HS-5 (cell line): ENCODE measurements at places on chromosomes 12 and 14.

DNA sequence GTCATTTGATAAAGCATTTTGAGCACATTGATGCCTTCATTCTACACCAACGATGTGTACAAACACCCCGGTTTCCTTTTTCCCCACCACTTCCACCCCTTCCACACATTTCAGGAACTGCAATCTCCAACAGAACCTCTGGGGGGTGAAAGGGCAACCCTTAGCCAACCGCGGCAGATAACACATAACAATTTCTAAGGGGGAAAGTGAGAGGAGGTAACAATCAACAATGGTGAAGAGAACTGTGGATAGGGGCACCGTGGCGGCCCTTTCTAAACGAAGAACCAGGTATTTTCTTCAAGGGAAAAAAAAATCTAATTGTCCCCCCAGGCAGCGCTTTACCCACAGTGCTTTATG lies 1.1 kb downstream of the KITLG start:
- DNase-seq, result no peak

DNA sequence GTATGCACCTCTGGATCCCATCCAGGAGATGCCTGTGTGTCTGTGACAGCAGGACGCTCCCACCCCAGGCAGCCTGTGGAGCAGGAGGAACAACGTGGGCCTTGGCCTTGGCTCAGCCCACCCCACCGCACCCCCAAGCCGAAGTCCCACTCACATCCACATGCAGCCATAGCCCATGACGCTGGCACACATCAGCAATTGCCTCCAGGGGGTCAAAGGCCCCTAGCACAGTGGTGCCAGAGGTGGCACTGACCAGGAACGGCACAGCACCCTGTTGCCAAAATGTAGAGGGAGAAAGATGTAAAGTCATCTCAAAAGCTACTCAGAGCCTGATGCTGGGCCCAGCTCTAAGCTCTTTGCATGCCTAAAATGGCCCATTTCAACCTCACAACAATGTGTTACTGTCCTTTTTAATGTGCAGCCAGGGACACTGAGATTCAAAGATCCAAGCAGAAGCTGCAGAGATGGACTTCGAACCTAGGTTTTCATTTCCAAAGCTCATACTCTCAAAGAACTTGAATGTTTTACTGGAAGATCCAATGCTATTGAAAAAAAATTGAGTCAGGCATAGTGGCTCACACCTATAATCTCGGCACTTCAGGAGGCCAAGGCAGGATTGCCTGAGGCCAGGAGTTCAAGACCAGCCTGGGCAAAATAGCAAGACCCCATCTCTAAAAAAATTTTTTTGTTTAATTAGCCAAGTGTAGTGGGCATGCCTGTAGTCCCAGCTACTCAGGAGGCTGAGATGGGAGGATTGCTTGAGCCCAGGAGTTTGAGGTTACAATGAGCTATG lies 19.2 kb upstream of the ZNF740 start:
- DNase-seq, result no peak

DNA sequence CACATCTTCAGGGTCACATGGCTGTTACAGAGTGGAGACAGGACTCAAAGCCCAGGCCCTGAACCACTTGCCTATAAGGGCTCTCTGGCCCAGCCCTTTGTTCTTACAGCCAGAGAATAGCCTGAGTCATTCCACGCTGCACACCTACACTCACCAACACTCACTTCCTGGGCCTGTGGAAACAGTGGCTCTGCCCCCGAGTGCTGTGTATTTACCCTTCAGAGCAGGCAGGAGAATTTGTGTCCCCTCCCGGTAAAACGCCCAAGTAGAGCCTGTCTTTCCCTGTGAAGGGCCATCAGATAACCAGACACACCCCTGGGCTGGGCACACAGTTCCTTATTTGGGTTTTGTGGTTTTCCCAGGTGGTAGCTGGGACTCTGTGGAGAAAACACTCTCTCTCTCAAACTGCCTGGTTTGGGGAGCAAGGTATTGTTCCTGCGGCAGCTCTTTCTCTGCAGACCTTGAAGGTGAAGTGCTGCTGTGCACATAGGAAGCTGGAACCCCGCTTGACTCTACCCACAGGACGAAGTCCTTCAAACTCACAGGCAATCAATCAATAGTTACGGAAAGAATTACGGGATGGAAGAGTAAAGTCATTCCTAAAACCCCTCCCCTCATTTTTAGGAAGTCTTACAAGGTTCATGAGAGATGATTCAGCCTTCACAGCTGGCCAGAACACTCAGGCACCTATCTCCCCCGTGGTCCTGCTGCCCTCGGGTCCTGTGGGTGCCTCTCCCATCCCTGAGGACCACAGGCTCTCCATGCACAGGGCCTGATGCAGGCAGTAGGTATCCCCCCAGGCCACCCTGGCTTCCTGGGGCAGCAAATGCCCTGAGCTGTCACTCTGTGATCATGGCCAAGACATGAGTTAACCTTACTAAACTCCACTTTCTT lies 20.3 kb downstream of the FIGNL2 start:
- no peak for DNase-seq

DNA sequence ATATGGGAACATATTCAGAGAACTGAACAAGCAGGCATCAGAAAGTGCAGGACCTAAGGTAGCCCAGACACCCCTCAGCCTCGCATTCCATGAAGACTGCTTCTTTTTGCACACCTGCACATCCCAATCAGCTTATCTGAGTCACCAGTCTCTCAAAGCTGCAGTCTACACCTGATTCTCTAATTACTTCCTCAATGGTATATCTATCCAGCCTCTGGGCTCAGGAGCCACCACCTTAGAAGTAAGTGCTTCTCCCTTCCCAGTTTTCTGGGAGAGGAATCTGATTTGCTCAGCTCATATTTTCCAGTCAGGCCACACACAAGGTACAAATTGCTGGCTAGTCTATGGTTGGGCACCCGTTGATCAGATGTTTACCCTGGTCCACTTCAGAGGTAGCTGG lies 21.7 kb downstream of the TC2N start:
- DNase-seq, result no peak

GRCh38 chr12:47965581-47965980 lies 2.2 kb downstream of the TMEM106C start:
- no peak for DNase-seq

DNA sequence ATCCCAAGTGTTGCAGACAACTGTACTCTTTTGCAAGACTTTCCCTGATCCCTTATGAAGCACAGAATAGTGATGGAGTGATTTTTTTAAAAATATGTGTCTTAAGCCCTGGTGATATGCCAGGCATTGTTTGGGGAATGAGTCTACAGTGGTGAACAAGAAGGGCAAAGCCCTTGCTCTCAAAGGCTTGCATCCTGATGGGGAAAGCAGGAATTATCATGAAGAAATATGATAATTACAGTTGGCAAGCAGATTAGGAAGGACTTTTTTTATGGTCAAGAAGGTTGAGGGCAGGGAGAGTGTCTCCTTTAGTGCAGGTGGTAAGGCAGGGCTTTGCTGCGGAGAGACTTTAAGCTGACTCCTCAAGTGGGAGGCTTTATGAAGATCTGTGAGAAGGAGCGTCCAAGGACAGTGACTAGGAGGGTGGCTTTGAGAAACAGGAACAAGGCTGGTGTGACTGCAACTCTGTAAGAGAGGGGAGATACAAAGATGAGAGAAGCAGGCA lies 100.2 kb downstream of the SYNE2 start:
- DNase-seq, result peak; percentile 10

DNA sequence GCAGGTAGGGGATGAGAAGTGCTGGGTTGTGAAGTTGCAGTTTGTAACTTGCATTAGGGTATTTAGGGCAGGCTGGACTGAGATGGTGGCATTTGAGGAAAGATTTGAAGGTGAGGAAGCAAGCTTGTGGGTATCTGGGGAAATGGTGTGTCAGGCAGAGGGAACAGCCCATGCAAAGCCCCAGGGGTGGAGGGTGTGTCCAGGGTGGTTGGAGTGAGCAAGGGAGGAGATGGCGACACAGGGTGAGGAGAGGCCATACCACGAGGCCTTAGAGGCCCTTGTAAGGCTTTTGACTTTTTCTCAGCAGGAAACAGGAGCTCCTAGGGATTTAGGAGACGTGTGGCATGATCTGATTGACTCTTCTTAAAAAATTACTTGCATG lies 136.9 kb downstream of the NUAK1 start:
- no peak for DNase-seq

DNA sequence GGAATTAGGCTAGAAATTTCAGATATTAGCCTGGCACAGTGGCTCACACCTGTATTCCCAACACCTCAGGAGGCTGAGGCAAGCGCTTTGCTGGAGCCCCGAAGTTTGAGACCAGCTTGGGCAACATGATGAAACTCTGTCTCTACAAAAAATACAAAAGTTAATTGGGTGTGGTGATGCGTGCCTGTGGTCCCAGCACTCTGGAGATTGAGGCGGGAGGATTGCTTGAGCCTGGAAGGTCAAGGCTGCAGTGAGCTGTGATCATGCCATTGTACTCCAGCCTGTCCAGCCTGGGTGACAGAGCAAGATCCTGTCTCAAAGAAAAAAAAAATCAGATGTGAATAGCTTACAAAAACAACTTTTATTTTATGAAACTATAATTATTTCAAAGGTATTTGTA lies 15.1 kb downstream of the FRMD6 start:
- DNase-seq, result no peak

DNA sequence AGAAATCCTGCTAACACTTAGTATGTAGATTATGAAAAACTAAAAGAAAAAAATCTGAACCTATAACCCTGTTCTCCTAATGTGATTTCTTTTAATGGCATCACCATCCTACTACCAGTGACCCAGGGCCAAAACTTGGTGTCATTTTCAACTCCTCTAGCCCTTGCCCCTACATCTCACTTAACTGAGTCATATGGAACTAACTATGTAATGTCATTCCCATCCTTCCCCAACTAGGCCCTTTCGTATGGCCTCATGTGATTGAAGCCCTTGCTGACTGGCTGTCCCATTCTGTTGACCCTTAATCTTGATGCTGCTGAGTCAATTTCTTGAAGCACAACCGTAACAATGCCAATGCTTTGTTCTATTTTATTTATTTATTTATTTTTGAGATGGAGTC lies 7.6 kb downstream of the DMAC2L start:
- no peak for DNase-seq

- no peak for DNase-seq
Observed at GRCh38 chr14:60343571-60344071, 94.6 kb downstream of the PPM1A start.

DNA sequence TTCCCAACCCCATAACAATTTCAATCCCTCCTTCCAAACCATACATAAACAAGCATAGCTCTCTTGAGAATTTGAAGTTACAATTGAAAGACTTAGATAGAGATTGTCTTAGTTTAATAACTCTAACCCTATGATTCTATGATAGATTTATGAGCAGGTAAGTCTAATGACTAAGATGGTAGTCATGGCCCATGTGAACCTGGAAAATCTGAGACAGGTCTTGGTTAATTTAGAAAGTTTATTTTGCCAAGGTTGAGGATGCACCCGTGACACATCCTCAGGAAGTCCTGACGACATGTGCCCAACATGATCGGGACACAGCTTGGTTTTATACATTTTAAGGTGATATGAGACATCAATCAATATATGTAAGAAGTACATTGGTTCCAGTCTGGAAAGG lies 248.8 kb downstream of the KCNH5 start:
- DNase-seq, result no peak

GRCh38 chr12:109461846-109462756 lies 15.0 kb downstream of the KCTD10 start:
- DNase-seq, result peak; percentile 95

DNA sequence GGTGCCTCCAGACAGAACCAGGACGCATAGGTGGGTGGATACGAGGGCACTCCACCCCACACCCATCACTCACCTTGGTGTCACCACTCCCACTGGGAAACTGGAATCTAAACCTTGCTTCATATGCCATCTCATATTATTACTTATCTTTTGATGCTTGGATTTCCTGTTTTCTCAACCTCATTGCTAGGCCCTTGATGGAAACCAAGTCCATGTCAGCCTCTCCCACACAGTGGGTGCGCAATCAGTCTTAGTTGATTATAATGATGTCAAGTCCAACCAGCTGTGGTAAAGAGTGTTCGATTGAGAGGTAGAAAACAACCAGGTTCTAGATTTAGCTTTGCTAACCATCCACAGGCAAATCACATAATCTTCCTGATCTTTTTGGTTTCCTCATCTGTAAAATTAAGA lies 584 bp upstream of the DDHD1 start:
- DNase-seq, result no peak
